Fibroblast of villous mesenchyme (primary cell): ENCODE measurements at places on chromosomes 6 and 20.

DNA sequence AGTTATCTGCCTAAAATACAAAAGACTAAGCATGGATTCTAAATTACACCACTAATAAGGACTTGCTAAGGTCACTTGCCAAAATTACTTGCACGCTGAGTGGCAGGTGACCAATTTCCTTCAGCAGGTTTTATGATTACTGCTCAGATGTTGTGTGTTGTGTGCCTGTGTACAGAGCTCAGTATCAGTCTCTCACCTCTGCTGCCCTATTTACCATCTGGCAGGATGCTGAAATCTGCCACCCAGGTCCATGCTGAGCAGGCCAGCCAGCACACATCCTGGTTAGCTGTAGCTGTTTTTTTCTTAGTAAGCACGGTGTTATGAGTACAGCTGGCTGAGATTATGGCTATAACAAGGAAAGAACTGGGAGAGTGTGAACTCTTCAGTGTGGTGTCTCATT is 34.0 kb downstream of the ELOVL4 start:
- no peak for DNase-seq

DNA sequence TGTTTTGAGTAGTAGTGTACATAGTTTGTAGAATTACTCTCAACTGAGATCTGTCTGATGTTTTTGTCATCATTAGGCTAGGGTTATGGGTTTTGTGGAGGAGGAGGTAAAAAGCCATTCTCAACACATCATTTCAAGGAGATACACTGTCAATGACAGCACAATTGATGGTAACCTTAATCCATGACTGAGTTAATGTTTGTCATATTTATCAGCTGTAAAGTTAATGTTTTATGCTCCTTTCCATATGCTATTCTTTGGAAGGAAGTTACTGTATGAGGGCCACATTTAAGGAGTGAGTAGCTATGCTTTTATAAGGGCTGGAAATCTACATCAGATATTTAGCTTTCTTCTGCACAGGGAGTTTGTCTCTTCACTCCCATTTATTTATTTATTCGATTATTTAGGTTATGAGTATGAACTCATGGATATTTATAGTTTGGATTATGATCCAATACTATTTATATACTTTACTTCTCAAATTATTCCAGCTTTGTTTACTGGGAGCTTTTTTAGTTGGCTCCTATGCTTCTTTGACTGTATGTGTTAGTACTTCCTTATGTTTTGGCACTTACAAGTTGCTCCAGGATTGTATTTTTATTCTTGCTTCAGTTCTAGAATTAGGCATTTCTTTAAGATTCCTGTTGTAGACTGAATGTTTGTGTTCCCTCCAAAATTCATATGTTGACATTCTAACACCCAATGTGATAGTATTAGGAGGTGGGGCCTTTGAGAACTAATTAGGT is 156.6 kb upstream of the HCRTR2 start:
- DNase-seq = no peak

DNA sequence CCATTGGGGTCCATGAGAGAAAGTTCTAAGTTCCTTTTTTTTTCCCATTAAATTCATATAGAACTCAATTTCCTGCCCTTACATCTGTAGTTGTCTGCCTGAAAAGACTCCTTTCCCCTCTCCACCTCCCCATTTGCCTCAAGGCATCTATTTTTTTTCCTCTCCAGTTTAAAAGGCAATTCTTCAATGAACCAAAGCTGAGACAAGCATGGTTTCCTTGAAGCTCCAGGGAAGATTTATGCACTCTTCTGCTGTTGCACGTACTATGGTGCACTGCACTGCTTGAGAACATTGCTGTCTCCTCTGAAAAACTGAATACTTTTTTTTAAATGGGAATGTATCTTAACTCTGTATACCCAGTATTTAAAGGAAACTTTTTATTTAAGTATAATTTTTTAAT is 465.2 kb downstream of the CD83 start:
- DNase-seq = no peak

GRCh38 chr20:2921506-2921905 is 48.2 kb downstream of the PTPRA start:
- no peak for DNase-seq

DNA sequence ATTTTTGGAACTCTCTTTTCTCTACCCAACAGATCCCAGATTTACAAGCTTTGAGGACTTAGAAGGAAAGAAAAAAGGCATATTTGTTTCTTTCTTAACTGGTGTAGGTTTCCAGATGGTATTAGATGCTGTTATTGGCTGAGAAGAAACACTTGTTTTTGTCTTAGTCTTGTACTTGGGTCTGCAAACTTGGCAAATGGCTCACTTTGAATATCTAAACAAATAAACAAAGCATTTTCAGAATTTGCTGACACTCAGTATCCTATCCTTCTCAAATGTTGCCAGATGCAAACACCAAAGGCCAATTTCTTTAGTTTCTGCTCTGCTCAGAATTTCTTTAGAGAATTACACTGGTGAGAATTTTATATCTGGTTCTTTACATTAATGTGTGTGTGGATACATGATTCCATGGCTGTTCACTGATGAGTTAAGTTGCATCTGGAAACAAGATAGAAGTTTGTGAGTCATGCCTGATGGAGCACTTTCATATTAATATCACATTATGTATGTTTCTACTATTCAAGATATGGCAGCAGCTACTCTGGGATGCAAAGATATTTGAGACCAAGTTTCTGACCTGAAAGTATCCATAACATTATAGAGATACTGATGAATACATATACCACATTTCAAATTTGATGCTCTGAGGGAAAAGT is 43.7 kb upstream of the CEP162 start:
- DNase-seq = no peak
